Hindlimb muscle (tissue), 1 donor: ENCODE measurements at places on chromosomes 5 and 9.

GRCh38 chr9:87875831-87876545, 6.7 kb upstream of the SPATA31E1 start:
- DNase-seq: no peak

- no peak for DNase-seq
These were observed 158.9 kb downstream of the AUH start for GRCh38 chr9:91202736-91203283.

GRCh38 chr9:37011530-37011929, 22.5 kb downstream of the PAX5 start:
- no peak for DNase-seq

- DNase-seq: no peak
These were observed 27.3 kb downstream of the PROP1 start for GRCh38 chr5:177968661-177969211.

DNA sequence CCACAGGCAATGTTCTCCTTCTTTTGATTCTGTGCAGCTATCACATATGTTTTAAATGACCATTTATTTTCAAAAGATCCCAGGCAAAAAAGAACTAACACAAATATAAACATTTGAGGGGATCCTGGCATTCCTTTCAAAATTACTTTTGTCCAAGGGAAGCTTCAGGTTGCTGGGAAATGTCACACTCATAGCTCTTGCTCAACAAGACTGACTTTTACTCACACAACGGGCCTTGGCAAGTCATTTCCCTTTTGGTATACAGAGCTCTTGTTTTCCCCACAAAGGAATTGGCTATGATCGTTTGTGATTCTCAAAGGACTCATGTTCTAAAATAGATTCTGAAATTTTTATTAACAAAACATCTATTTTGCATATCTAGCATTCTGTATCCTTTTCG, 4.5 kb upstream of the PALM2AKAP2 start:
- DNase-seq: no peak

DNA sequence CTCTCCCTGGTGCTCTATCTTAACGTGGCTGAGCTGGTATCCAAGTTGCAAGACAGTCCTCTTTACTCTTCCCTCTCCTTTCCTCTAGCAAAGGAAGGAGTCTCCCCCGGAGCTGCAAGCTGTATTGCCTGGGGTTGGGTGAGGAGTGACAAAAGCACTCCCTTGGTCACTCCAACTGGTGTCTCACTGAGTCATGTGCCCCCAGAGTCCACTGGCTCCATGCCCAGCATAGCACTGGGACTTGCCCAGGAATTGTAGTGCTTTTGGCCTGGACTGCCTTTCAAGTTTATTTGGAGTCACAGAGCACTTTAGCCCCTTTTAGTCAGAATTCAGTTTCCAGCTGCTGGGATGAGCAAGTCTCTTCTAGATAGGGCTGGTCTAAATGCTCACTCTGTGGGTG, 82.6 kb upstream of the FST start:
- no peak for DNase-seq

- DNase-seq: no peak
These were observed 144.8 kb upstream of the DHFR start for GRCh38 chr5:80799573-80799972.

GRCh38 chr5:159605585-159605984, 275.3 kb upstream of the IL12B start:
- DNase-seq: no peak

GRCh38 chr5:133265720-133266526, 214.1 kb downstream of the HSPA4 start:
- DNase-seq: no peak

GRCh38 chr5:100188778-100189177, 346.4 kb upstream of the FAM174A start:
- no peak for DNase-seq

- DNase-seq: no peak
These were observed 6.1 kb downstream of the CSNK1G3 start for GRCh38 chr5:123518111-123518510.

- DNase-seq: no peak
These were observed 31.8 kb downstream of the ERMP1 start for GRCh38 chr9:5800969-5801738.

- peak; percentile 9 for DNase-seq
These were observed at the start of gene SLC27A6 for GRCh38 chr5:128965011-128965637. Gene SLC27A6 (plus strand): TSS chr5:128965488. CDS start chr5:128966138, 650 bp downstream.

DNA sequence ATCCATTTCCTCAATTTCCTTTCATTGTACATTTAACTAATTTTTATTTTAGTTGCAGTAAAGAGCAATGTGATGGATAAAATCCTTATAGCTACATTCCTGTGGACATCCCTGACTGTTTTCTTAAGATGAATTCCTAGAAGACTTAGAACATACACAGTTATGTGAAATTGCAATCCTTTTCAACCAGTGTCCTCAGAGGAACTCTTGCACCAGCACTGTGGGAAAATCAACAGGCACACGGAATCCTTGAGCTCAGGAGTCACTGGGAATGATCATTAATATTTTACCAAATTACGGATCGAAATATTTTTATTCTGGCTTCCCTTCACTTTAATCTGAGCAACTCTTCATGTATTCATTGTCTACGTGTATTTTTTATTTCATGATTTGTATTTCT, 901.9 kb upstream of the WWC1 start:
- no peak for DNase-seq

DNA sequence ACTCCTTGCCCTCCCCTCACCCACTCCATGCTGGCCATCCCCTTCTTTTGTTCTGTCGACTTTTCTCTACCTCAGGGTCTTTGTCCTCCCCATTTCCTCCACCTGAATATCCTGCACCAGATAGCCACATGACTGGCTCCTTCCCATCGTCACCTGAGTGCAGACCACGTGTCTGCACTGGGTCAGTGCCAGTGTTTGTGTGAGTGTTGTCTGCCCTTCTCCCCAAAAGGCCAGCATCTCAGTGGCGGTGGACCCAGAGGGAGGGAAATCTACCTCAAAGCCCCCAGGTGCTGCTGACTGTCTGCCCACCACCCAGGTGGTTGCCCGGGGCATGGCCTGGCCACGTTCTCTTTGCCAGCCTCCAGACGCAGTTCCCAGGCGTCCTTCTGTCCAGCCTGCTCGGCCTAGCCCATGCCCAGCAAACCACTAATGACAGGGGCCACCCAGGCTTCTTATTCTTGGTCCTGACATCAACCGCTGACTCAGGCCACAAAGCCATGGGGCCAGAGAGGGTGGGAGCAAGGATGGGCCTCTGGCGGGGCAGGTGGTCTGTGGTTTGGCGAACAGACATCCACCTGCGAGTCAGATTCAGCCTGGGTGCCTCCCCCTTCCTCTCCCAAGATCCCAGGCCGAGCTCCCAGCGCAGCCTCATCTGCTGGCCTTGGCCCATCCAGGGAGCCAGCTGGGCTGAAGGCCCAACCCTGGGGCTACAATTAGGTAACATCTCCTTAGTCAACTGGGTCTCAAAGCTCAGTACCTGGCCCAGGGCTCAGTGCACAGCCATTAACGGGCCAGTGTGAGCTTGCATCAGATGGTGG, 5.5 kb upstream of the NINJ1 start:
- DNase-seq: no peak

DNA sequence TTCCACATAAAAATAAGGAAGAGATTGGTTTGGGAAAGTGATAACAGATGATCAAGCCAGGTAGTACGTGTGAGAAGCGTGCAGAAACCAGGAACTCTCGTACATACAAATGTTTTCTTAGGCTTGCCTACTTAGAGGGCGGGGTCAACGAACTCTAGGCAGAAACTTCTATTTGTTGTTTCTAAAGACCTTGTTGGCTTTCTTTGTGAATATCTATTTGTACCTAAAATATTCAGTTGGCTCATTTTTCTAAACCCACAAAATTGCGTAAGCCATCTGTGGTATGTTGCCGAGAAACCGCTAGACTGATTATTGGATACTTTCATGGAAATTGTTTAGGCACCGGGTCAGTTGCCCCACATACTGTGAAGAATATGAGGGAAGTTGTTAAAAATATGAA, 458.5 kb downstream of the MAT2B start:
- DNase-seq: no peak

- DNase-seq: no peak
These were observed 273.7 kb downstream of the DIRAS2 start for GRCh38 chr9:90368928-90369327.

GRCh38 chr5:173746047-173746646, 129.7 kb upstream of the BOD1 start:
- DNase-seq: no peak

GRCh38 chr9:101705135-101705661, 33.2 kb downstream of the GRIN3A start:
- no peak for DNase-seq

DNA sequence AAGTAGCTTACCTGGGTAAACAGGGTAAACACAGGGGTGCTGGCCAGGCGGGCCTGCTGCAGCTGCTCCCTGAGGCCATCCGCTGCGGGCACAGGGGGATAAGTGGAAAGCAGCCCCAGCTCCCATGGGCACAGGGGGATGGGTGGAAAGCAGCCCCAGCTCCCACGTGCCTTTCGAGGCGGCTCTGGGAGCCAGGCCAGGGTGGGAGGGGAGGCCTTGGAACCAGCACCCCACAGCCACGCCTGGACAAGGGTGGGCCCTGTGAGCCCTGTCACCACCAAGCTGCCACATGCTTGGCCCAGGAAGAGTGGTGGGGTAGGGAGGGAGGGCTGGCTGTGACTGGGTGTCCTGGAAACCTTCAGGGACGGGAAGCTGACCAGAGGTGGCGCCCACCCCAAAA, 7.8 kb upstream of the CARD9 start:
- DNase-seq: no peak

DNA sequence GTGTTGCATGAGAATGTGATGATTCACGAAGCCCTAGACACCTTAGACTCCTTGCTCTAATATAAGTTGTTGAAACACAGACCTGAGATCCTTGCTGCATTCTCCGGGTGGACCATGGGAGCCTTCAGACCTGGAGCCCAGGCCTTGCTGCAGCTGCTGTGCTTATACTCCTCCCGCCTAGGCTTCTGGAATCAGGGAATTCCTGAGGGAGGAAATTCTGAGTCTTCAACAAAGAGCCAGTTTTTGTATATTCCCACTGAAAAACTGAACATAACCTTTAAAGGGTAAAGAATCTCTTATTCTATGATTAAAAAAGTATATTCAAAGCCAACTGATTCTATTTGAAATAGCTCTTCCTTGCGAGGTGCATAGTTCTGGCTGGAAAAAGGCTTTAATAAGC, 245.1 kb upstream of the ELAVL2 start:
- DNase-seq: peak; percentile 40

GRCh38 chr5:116440457-116441001, 134.1 kb downstream of the SEMA6A start:
- peak; percentile 32 for DNase-seq

GRCh38 chr9:36876056-36876455, 158.0 kb downstream of the PAX5 start:
- DNase-seq: no peak

DNA sequence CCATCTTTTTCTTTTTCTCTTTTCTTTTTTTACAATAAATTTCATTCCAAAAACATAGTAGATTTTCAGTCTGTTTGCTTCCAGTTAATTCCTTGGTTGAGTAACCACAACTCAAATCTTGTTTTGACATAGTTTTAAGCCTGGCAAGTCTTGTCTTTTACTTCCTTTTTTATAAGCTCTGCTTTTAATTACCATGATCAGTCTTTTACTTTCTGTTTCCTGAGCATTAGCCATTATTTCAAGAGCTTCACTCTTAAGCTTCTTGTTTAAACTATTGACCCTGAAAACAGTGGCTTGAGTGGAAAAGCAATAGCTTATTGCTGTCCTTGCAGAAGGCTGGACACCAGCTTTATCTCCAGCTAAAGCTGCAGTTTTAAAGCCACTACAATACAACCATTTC, 1363.3 kb downstream of the MAT2B start:
- DNase-seq: no peak

DNA sequence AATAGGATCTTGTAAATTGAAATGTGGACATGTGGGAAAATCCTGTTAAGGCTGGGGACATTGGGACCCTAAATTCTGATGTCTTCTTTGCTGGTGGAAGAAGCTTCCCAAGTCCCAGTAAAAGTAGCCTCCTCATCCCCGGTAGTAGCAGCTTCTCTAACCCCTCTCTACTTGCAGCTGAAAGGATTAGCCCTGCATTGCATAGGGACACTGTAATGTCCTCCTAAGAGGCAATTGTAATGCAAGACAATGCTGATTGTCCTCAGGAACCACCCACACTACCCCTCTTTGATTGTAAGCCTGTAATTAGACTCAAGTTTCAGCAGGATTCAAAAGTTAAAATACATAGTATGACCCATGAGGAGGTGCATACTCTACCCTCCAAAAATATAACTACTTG, 1938.4 kb upstream of the C9orf72 start:
- no peak for DNase-seq

- DNase-seq: no peak
These were observed 1.4 kb upstream of the SUSD1 start for GRCh38 chr9:112176524-112176923.

DNA sequence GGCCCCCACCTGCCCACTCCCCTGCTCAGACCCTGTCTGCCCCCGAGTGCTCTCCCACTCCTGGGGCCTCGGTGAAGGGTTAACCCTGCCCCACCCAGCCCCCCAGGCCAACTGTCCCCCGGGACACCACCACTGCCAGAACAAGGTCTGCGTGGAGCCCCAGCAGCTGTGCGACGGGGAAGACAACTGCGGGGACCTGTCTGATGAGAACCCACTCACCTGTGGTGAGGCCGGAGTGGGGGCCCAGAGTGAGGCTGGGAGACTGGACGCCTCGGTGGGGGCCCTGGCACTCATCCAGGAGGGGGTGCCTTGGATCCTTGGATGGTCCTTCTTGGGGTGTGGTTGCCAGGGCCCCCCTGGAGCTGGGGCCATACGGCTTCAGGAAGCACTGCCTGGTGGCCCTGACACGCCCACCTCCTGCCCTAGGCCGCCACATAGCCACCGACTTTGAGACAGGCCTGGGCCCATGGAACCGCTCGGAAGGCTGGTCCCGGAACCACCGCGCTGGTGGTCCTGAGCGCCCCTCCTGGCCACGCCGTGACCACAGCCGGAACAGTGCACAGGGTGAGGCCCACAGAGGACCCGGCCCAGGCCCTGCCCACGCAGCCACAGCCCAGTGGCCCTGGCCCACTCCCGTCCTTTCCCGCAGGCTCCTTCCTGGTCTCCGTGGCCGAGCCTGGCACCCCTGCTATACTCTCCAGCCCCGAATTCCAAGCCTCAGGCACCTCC, 2.1 kb downstream of the MAMDC4 start:
- no peak for DNase-seq

- no peak for DNase-seq
These were observed 32.9 kb upstream of the PSD2 start for GRCh38 chr5:139762615-139763170.

GRCh38 chr5:10563110-10563944, 543 bp upstream of the ANKRD33B start:
- DNase-seq: no peak

DNA sequence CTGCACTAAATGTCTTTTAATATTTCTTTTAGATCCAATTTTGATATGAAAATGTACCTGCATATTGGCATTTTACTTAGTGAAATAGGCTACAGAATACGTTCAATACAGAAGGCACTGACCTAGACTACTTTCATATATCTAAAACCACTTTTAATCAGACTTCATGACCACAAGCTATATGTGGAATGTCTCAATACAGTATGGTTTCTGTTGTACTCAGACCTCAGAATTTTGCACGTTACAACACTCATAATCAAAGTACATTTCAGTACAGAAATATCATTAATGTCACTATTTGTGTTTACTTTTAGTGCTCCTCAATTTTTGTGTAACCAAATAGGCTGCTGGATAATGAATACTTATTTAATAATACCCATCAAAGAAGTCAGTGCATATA, 74.8 kb downstream of the MEF2C start:
- DNase-seq: no peak

- DNase-seq: no peak
These were observed 4.3 kb upstream of the FAT2 start for GRCh38 chr5:151595411-151595826.

GRCh38 chr5:167233507-167234220, 1057.8 kb upstream of the WWC1 start:
- DNase-seq: no peak

GRCh38 chr5:111790295-111790694, 33.3 kb upstream of the NREP start:
- DNase-seq: no peak
